ENCODE measurements at places on chromosomes 5 and 9. TPM values are rescaled to one million over a fixed set of nuclear protein-coding genes. Genes with fewer than 3 reads are reported as not detected.

Gene MAN2A1
- total RNA-seq = 104 TPM

GRCh38 chr5:10977011-10977410 is 216.0 kb upstream of the DAP start:
- DNase-seq = no peak

GRCh38 chr5:176514244-176514950 is 22.8 kb downstream of the RNF44 start:
- no peak for DNase-seq

GRCh38 chr9:3900673-3901318 is 375.0 kb upstream of the RFX3 start:
- DNase-seq = no peak

- DNase-seq = no peak
Observed at GRCh38 chr5:112304743-112305142, 114.3 kb downstream of the EPB41L4A start.

- DNase-seq = no peak
Observed at GRCh38 chr9:22913518-22913917, 466.9 kb downstream of the DMRTA1 start.

Measured in colonic mucosa (tissue), 4 donors.